ENCODE measurements at places on chromosomes 3 and 15.

DNA sequence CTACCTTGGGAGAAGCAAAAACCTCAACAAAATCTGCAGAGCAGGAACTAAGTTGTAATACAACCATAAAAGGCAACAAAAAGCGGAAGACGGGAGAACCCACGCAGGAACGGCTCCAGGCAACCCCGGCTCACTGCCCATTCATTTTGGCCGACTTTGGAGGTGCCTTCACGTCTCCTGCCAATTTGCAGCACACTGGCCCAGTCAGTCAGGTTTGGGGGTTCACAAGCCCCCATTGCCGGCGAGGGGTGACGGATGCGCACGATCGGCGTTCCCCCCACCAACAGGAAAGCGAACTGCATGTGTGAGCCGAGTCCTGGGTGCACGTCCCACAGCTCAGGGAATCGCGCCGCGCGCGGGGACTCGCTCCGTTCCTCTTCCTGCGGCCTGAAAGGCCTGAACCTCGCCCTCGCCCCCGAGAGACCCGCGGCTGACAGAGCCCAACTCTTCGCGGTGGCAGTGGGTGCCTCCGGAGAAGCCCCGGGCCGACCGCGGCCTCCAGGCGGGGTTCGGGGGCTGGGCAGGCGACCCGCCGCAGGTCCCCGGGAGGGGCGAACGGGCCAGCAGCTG, 463 bp downstream of the TERC start:
- DNase-seq, result peak; percentile 77

DNA sequence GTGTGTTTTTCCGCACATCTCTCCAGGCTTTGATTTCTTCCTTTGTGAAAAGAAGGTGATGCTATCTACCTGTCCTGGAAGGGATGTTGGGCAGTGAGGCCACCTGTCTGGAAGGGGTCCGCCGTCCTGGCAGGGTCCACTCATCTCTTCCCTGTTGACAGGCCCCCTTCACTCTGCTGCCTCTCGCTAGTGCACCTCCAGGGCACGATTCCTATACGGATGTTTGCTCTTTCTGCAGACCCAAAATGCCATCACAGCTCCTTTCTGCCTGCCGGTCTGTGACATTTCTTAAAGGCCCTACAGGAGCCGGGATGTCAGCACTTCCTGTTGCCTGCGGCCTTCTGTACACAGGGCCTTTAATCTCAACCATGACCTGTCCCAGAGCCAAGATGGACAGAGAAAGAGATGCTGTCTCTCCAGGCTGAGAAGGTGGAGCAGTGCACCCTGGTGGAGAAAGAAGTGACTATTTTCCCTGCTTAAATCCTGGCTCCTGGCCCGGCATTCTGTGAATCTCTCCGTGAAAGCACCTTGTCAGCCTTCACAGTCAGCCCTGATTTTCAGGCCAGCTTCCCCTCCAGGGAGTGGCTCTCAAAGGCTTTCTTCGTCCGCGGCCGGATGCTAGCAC, 7.4 kb downstream of the FAM3D start:
- DNase-seq, result no peak

DNA sequence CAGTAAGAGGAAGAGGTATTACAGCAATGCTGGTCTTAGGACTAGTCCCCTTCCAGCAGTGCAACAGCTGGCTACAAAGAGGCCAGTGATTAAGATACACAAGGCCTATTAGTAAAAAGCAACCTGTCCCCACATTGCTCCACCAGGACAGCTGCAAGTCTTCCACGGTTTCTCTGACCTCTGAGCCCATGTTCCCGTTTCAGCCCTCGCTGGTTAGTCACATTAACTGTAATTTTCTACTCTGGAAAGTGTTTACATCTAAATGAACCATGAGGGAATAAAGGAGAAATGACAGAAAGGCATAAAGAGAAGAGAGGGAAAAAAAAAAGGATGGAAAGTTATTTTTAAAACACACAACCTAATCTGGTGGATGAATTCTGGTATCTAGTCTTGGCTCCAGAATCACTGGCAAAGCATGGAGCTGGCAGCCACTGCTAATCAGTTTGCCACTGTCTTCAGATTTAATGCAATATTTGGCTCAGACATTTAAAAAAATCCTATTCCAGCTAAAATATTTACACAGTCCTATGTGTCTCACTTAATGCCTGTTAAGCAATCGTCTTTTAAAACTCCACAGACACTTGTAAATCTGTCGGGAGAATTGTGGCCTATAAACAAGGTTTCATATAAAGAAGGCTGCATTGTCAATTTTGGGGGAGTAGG, 154.9 kb downstream of the GREM1 start:
- DNase-seq, result no peak

- DNase-seq, result no peak
Observed at GRCh38 chr15:95916568-95916967, 413.9 kb upstream of the NR2F2 start.

- no peak for DNase-seq
Observed at GRCh38 chr3:1953536-1953935, 145.1 kb upstream of the CNTN4 start.

DNA sequence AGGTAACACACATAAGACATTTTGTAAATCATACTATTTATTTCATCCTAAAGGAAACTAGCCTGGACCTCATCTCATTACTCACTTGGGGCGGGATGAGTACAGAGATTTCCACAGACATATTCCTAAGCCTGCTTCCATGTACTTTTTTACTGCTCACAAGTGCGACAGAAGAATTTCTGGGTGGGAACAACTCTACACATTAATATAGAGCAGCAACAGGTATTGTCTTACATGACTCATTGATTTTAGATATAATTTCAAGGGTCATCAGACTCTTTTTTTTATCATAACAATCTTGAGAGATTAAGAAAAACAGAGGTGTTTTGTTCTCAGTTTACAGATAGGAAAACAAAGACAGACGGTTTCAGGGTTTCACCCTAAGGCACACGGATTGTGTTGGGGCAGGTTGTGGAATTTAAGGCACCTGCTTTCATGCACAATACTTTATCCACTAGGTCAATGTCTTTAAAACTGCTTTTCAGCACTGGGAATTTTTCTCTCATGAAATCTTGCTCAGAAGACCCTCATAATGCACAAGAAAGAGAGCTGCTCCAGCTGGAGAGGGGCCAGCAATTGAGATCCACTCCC, 186.7 kb upstream of the CDIN1 start:
- no peak for DNase-seq

- peak; percentile 54 for DNase-seq
Observed at GRCh38 chr3:134486577-134487041, 752 bp downstream of the CEP63 start.

DNA sequence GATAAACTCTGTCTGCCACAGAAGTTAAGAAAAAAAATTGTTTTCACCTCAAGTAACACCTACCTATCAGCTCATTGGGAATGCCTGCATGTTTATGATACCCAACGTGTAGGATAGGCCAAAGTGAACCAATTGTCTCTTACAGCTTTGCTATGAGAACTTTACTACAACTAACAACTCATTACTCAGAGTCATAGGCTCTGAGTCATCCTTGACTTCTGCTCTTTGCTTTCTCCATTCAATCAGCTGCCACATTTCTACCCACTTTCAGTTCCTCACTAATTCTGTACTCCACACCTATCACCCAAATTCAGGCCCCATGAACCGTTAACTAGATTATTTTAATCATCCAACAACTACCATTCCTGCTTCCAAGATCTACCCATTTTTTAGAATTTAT, 843.9 kb downstream of the TUSC7 start:
- peak; percentile 1 for DNase-seq

GRCh38 chr15:90924375-90924774, 8.0 kb downstream of the HDDC3 start:
- no peak for DNase-seq

GRCh38 chr3:42368861-42369260, 41.5 kb downstream of the LYZL4 start:
- no peak for DNase-seq

- DNase-seq, result no peak
Observed at GRCh38 chr3:66497288-66497984, 3.4 kb downstream of the LRIG1 start.

DNA sequence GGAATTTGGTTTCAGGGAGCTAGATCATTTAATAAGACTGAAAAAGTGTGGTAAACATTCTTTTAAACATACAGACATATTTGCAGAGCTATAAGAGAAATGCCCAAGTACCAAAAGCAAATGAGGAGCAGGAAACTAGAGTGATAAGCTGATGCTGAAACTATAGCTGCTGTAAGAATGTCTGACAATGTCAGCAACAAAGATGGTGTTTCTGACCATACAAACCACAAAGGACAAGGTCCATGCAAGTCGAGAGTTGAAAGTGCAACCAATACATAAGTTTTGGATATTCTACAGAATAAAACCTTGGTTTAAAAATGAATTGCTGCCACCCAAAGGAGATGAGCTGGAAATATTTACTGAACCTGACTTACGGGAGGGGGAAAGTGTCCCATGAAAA, 610.2 kb downstream of the TBL1XR1 start:
- no peak for DNase-seq

DNA sequence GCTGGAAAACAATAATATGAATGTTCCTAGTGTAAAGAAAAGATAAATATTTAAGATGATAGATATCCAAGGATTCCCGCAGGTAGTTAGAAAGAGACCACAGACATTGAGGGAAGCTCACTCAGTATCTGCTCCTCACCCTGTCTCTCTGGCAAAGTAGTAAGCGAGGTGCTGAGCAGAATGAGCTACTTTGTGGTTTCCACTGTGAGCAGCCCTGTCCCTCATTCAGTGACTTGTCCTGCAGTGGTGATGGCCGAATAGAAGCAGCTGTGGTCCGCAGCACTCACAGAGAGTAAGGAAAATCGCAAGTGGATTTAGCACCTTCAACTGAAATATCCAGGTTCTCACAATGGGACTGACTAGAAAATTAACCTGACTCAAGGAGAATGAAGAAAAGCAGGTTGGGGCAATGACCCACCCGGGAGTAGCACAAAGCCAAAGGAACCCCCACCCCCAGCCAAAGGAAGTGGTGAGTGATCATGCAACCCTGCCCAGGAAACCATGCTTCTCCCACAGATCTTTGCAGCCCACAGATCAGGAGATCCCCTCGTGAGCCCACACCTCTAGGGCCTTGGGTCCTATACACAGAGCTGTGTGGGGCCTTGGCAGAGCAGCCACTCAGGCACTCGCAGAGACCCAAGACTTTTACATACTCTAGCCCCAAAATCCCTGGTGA, 21.8 kb upstream of the SLC25A38 start:
- peak; percentile 90 for DNase-seq

DNA sequence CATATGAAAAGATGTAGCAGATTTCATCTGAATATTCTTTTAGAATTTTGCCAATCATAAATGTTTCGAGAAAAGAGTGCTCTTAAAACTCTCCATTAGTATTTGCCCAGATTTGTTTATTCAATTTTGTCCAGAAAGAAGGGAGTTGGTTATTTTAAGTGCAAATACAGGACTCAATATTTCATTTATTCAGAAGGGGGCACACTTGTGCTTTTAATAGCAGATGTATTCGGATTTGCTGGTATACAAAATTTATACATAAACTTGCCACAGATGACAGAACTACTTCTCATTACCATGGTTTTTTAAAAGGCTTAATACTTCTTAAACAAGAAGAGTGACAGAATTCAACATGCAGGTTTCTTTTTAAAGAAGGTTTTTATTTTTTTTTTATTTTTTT, 69.8 kb upstream of the GRM7 start:
- DNase-seq, result no peak

DNA sequence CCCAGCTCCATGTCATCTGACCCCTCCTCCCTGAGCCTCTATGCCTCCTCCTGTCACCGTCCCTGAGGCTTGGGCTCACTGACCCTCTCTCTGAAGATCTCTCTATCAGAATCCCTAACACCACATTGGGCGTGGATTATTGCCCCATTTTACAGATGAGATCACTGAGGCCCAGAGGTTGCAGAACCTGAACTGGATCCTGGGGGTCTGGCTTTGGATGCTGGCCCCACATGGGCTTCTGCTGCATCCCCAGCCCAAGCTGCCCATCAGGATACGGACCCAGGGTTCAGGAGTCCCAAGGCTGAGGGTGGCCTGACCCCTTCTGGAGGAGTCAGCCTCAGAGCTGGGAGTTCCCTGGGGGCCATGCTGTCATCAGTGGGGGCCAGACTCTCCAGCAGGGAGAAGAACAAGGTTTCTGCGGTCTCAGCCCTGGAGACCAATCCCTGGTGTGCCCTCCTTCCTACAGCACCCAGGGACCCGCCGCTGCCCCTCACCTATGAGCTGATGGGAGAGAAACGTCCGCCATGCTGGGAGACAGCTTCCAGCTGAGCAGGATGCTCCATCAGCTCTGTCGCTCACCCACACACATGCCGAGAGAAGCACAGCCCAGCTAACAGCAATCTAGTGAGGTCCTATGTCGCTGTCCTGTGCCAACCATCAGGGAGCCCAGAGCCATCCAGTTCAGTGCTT, 273.1 kb downstream of the UACA start:
- DNase-seq, result no peak

DNA sequence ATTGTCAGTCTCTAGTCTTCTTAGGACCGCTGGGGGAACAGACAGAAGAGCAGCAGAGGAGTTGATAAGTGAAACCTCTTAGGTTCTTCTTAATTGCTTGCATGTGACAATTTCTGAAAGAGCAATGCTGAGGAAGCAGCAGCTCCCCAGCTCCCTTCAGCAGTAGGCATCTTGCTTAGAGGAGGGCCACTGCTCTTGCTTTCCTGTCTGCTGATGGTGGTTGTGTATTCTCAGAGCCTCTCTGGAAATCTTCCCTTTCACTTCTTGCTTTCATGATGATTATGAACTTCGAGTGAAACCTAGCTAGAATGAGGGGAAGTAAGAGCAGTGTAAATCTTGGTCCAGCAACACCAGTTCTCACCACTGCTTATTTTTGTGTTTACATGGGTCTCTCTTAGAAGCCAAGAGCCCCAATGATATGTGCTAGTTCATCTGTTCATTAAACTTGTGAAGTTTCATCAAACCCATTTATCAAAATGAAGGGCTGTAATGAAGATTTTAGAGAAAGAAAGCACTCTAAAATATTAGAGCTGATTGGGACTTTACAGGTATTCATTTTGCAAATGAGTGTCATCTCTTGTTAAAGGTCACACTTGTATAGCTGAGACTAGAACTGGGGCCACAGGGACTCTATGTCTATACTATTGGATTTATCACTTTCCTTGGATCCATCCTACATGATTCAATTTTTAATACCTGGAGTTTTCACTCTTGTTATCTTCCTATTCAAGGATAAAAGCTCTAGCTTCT, 246.7 kb downstream of the LPP start:
- DNase-seq, result no peak

GRCh38 chr3:103410231-103410630, 975.4 kb downstream of the ZPLD1 start:
- DNase-seq, result peak; percentile 7

DNA sequence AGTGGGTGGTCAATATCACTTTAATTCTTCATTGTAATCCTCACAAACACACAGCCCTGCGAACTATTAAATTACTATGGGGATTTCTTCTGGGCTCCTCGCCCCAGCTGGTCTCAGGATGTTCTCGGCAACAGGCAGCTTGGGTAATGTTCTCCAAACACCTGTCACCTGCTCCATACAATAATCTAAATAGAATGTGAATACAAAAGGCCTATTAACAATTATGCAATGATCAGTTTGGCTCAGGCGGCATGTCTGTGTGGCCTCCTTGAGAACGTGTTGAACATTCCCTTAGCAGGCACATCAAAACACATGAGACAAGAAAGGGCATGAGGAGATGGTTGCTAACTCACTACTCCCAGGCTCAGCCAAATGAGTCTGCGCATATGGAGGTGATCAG, 158.6 kb upstream of the KBTBD8 start:
- DNase-seq, result no peak

All from NB4 (cell line).